ENCODE measurements at places on chromosomes 2 and 18.
A peak's percentile ranks its signal among the peaks of the same experiment; 100 is the strongest.

DNA sequence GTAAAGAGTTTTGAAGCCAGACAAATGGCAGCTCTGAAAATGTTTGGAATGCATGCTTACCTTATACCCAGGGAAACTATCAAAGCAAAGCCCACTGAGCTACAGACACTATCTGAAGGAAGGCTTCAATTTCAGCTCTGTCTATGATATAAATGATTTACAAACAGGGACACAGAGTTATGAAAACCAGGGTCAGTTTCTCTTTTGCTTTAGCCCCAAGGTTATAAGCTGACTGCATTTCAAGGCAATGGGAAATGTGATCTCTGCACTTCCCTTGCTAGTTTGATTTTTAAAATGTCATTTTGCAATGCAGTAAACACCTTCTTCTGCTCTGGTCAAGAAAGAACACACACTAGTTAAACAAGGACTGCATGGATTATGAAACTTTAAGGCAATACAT is 65.2 kb upstream of the CCDC195 start:
- no peak for DNase-seq

GRCh38 chr2:205568620-205569019 is 113.7 kb upstream of the NRP2 start:
- no peak for DNase-seq

GRCh38 chr2:108534584-108535356 is 500 bp downstream of the LIMS1 start:
- peak; percentile 17 for DNase-seq

DNA sequence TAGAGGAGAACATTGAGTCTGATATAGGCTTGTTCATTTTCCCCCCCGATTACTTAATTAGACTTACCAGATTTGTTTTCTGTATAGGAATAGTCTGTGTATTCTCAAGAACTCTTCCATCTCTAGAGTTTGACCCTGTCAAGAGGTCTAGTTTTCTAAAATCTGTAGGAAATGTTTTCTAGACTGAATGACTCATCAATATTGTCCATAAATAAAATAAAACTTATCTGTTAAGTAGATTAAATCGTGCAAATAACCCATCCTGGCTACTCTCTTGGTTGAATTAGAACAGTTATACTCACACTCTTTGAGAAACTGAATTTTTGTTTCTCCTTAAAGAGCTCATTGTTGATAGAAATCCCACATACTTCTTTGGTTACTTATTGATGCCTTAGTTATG is 299.2 kb upstream of the CWC22 start:
- DNase-seq = no peak

GRCh38 chr2:239935789-239936758 is 89.1 kb downstream of the NDUFA10 start:
- DNase-seq = no peak

DNA sequence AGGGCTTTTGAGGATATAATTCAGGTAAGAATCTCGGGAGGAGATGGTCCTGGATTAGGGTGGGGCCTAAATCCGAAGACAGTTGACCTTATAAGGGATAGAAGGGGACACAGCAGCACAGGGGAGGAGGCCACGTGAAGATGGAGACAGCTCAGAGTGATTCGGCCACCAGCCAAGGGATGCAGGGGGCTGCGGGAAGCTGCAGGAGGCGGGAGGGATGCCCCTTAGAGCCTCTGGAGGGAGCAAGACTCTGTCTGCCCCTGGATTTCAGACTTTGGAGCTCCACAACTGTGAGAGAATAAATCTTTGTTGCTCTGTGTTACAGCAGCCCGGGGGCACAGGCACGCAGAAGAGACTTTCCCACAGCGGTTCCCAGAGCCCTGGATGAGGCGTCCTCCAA is 143.7 kb downstream of the ASB1 start:
- DNase-seq = no peak

DNA sequence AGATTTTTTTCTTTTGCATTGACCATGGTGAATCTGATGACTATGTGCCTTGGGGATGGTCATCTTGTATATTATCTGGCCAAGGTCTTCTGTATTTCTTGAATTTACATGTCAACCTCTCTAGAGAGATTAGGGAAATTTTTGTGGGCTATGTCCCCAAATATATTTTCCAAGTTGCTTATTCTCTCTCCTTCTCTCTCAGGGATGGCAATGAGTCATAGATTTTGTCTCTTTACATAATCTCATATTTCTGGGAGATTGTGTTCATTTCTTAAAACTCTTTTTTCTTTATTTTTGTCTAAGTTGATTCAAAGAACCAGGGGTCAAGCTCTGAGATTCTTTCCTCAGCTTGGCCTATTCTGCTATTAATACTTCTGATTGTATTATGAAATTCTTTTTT is 9.9 kb downstream of the GKN2 start:
- no peak for DNase-seq

- DNase-seq = no peak
Observed at GRCh38 chr18:34697233-34697632, 12.9 kb upstream of the DTNA start.

DNA sequence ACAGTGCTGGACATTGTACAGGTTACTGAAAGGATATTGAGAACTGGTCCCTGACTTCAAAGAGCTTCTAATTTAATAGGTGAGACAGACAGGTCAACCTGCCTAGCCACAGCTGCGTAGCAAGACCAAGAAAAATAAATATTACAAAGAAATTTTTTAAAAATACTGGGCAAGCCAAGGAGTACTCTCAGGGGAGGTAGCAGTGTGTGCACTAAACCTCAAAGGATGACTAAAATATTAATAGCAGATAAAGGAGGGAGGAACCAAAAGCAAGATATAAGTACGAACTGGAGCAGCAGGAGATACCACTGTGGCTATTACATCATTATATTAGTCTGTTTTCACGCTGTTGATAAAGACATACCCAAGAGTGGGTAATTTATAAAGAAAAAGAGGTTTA is 14.9 kb downstream of the SCG2 start:
- no peak for DNase-seq

GRCh38 chr2:60867007-60867406 is 14.4 kb upstream of the REL start:
- no peak for DNase-seq

GRCh38 chr2:163732727-163733126 is 3.1 kb downstream of the FIGN start:
- DNase-seq = no peak

- DNase-seq = no peak
Observed at GRCh38 chr2:125444106-125444505, 1211.9 kb upstream of the GYPC start.

GRCh38 chr2:164840930-164841718 is 499 bp downstream of the COBLL1 start:
- DNase-seq = peak; percentile 24

DNA sequence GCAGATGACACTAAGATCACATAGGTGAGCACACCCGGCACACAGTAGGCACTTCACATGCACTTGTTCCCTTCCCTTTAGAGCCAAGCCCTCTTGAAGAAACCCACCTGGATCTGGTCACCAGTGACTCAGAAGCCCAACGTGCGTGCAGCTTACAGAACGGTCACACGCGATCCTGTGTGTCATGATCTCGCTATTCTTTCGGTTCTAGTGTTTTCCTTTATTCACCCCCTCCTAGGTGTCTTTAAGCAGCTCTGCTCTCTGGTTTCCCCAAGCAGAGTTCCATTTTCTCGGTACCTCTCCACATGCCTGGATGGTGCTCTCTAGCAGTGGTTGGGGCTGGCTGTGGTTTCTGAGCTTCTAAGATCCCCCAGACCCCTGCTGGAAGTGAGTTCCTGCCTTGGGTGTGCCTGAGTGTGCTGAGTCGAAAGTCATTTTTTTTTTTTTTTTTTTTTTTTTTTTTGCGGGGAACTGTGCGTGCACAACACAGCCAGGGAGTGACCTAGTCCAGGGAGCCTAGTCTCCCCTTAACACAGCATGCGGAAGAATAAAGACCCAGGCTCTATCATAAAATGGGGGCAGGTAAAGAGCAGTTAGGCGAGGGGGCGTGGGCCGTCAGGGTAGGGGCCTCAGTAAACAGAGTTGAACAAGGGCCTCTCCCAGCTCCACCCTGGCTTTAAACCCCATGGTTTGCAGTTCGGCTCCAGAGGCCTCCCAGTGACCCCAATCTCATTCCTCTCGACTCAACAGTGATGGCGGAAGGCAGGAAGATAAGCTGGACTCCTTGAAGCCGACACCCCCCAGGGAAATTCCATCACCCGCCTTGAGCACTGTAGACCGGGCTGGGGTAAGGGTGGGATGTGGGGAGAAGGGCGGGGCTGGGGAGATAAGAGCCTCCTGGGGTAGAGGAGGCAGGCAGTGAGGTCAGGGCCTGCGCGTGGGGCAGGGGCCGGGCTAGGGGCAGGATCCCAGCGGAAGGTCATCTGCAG is 29.8 kb upstream of the DNMT3A start:
- DNase-seq = no peak

DNA sequence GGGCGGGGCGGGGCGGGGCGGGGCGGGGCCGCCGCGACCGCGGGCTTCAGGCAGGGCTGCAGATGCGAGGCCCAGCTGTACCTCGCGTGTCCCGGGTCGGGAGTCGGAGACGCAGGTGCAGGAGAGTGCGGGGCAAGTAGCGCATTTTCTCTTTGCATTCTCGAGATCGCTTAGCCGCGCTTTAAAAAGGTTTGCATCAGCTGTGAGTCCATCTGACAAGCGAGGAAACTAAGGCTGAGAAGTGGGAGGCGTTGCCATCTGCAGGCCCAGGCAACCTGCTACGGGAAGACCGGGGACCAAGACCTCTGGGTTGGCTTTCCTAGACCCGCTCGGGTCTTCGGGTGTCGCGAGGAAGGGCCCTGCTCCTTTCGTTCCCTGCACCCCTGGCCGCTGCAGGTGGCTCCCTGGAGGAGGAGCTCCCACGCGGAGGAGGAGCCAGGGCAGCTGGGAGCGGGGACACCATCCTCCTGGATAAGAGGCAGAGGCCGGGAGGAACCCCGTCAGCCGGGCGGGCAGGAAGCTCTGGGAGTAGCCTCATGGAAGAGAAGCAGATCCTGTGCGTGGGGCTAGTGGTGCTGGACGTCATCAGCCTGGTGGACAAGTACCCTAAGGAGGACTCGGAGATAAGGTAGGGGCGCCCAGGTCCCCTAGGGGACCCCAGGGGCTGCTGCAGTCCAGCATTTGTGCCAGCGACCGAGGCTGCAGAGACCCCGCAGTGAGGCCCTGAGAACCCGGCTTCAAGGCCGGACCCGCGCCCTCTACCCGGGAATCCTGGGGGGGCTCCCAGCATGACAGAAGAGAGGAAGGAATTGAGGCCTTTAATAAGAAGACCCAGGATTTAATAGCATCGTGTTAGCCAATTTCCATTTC is at the start of gene KHK:
Gene KHK (plus strand): TSS at position 49 of the 870 bp plus-strand sequence. CDS start 488 bp downstream, at position 537.
- no peak for DNase-seq
